ENCODE measurements at places on chromosomes 4 and X. TPM values are rescaled to one million over a fixed set of nuclear protein-coding genes. Genes with fewer than 3 reads are reported as not detected.

The FGG gene
- total RNA-seq, result not detected

The CCNI gene
- 237 TPM for total RNA-seq

The NUDT6 gene
- 5.8 TPM for total RNA-seq

The CXCL5 gene
- not detected for total RNA-seq

GRCh38 chr4:40205259-40206198 is 8.7 kb downstream of the RHOH start:
- DNase-seq, result no peak

- DNase-seq, result peak; percentile 75
These were observed 893 bp upstream of the SEPTIN11 start for GRCh38 chr4:76948443-76949275.

DNA sequence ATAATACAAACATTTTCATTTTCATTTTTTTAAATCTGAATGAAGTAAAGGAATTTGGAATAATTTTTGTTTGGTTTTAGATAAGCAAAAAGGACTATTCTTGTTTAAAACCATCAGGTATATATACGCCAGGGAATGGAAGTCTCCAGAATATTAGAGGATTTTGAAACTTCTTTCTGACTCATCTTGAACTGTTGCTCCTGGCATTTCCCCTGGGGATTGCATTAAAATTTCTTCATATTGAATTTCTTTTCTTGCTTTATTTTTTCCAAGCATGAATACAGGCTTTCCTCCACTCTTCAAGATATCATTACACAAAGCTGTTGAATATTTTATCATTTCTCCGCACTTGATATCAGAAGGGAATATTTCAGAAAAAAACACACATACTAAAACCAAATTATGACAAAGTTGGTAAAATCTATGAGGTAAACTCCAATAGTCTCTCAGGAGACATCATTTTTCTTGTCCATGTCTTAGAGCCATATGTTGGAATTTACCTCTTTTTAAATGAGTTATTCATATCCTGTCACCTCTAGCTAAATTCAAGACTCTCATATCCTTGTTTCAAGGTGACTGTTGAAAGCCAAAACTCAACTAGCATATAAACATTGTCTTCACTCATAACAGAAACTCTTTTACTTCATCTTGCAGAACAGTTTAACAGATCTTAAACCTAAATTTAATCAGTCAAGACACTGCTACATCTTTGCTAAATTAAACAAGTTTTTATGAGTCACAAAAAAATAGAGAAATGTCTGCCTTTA is 20.7 kb upstream of the CSN1S1 start:
- no peak for DNase-seq

Measured in activated naive CD8-positive, alpha-beta T cell treated with anti-CD3 and anti-CD28 coated beads for 36 hours (primary cell).